ENCODE measurements at places on chromosomes 11 and 22.

DNA sequence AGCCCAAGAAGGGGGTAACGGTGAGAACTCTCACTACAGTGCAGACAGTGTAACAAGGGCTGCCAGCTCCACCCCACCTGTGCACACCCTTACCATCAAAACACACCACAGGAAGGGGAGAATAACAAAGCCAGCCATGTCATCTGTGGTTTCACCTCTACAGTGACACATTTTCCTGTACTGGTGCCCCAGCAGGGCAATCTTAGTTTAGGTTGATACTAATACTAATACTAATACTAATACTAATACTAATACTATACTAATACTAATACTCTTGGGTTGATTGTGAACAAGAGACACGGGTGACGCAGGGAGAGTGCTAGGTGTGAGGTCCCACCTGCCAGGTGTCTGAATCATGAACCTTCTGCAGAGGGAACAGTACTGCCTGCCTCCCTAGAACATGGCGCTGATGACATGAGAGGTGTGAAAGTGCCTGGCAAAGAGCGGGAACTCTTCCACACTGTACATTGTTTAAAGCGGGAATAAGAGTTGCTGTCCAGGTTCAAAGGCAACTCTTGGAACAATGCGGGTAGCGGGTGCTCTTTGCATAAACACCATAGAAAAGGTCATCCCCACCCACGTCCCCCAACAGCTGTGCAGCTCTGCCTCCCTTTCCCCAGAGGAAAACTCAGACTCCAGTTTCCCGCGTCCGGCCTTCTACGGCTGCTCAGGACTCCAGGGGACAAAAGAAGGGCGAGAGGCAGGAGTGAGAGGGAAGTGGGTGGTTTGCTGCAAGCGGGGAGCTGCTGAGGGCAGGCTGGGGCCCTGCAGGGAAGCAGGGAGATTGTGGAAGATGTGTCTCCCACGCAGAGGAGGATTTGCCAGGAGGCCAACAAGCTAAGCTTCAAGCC lies 25.0 kb upstream of the TMPRSS4 start:
- DNase-seq = no peak

- DNase-seq = no peak
Observed at GRCh38 chr22:47690166-47690565, 927.7 kb downstream of the TBC1D22A start.

GRCh38 chr11:16805938-16806337 lies 67.5 kb downstream of the C11orf58 start:
- no peak for DNase-seq

DNA sequence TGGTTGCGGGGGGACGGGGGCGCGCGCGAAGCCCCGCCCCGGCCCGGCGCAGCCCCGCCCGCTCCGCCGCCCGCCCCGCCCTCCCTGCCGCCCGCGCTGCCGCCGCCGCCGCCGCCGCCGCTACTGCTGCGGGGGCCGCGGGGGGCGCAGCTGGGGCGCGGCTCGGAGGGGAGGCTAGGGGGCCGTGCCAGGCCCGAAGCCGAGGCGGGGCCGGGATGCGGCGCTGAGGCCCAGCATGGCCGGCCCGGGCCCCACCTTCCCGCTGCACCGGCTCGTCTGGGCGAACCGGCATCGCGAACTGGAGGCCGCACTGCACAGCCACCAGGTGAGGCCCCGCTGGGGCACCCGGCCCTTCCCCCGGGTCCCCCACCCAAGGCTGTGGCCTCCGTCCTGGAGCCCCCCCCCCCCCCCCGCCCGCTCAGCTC lies at the start of gene ANKRD13D:
TSS of gene ANKRD13D (plus strand) at position 78 of the 425 bp plus-strand sequence. CDS start at position 236, 158 bp downstream.
- no peak for DNase-seq

GRCh38 chr22:43514476-43515157 lies 102.8 kb downstream of the MPPED1 start:
- DNase-seq = no peak

DNA sequence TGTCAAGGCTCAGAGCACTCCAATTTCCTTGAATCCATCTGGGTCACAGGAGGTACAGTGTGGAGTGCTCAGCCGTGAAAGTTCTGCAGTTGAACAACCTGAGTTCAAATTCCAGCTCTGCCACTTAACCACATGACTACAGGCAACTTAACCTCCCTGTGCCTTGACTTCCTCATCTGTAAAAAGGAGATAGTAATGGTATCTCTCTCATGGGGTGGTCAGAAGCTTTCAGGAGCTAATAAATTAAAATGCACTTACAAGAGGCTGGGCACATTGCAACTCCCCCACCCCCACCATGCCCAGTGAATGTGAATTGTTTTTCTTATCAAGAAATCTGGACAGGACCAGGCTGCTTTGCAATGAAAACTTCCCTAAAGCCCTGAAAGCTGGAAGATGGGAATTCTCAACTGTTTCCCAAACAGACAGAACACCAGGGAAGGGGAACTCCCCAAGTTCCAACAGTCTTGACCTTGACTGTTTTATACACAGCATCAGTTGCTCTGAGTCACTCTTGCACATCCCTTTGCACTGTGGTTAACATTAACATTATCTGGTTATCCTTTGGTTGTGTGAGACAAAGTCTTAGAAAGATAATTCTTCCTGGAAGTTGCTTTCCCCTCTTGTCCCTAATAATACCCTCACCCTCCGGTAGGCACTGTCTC lies 137.0 kb downstream of the SLC1A2 start:
- no peak for DNase-seq

GRCh38 chr11:67126986-67127385 lies 7.9 kb downstream of the KDM2A start:
- DNase-seq = no peak

DNA sequence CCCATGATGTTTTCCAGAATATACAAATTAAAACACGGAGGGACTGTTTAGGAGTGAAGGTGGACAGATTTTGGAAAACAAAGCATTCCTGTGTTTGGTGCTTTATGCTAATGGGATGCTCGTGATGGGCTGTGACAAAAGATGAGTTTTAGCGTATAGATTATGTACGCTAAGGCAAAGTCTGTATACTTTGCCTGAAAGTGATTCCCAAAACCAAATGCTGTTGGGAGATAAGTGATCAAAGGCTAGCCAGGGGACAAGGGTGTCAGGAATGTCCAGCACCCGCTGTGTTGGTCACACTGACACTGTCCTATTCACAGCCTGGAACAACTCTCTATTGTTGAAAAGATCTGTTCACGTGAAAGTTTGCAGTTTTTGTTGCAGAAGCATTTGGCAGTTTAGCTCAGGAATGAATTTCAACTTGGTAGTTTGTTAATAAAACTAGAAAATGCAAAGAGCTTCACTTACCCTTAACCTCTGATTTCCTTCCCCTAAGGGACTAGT lies 1.5 kb downstream of the JAM3 start:
- no peak for DNase-seq

DNA sequence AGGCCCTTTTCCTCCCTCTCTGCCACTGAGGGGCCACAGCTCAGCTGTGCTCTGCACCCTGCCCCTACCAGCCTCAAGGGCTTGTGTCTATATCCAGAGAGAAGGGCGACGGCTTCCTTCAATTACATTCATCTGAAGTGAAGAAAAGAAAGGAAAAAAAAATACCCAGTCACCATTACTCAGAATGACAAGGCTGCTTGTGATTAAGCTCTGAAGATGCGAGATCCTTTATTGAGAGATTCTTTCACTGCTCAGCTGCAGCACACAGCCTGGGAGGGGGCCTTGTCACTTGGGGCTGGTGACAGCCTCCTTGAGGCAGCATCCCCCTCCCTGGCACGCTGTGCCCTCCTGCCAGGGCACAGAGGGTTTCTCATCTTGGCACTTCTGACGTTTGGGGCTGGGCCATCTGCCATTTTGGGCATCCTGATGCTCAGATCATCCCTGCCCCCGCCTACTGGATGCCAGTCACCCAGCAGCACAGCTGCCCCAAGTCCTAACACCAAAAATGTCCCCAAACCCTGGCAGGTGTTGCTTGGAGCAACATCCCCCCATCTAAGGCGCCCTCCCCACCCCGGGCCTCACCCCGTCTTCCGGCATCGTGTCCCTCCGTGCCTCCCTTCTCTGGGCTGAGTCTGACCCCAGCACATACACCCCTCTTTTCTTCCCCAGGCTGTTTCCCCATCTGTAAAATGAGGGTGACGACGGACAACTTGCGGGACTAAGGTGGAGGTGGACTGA lies 1394.7 kb downstream of the BRD1 start:
- no peak for DNase-seq
